ENCODE measurements at places on chromosomes 3 and 15. TPM values are rescaled to one million over a fixed set of nuclear protein-coding genes. Genes with fewer than 3 reads are reported as not detected.

TRH gene
- not detected for total RNA-seq

KBTBD13 gene
- total RNA-seq, result not detected

LCTL gene
- total RNA-seq, result under 0.01 TPM

NCEH1 gene
- 46.6 TPM for total RNA-seq

DNAH12 gene
- total RNA-seq, result under 0.01 TPM

TMCO5A gene
- not detected for total RNA-seq

TPRG1 gene
- 0.40 TPM for total RNA-seq

TMEM207 gene
- not detected for total RNA-seq

BFSP2 gene
- total RNA-seq, result not detected

CLDN1 gene
- not detected for total RNA-seq

IQCB1 gene
- total RNA-seq, result 12.4 TPM

PLSCR5 gene
- not detected for total RNA-seq

SLC24A5 gene
- total RNA-seq, result not detected

CPLX3 gene
- not detected for total RNA-seq

POMGNT2 gene
- 7.7 TPM for total RNA-seq

PRR20G gene
- total RNA-seq, result not detected

ALCAM gene
- 224 TPM for total RNA-seq

SLC28A1 gene
- total RNA-seq, result not detected

CP gene
- total RNA-seq, result 63.3 TPM

IQCF5 gene
- not detected for total RNA-seq

TNFAIP8L3 gene
- 7.5 TPM for total RNA-seq

RASGRP1 gene
- 0.12 TPM for total RNA-seq

KLHL40 gene
- not detected for total RNA-seq

C2CD4A gene
- total RNA-seq, result 0.06 TPM

LAMB2 gene
- 648 TPM for total RNA-seq

SLC49A4 gene
- 11.9 TPM for total RNA-seq
